ENCODE measurements at places on chromosomes 7 and 10.

DNA sequence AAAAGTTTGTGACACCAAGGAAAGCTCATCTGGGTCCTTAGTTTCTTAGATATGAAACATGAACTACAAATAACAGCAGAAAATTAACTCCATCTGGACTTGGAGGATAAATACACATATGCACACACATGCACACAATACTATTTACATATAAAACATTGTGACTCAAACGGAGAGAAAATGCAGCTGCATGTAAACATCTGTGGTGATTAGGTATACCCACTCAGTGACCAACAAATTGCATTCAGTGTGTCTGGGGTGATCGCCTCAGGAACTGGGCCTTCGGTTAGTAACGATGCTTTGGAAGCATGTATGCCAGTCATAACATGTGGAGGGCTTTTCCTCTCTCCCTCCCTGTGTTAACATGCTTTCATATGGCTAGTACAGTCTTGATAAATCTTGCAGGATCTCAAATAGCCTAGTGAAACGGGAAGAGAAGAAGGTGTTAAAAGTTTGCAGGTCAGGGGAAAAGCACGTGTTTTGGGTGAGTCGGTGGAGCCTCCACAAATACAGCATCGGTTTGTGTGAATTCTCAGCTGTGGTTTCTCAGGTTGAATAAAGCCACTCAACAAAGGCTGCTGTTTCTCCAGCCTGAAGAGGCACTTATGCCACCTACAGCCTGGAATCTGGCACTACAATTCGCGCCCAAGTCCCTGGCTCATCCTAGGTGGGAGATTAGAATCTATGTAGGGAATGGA lies 8.7 kb upstream of the GLRX3 start:
- no peak for DNase-seq

- no peak for DNase-seq
These were observed 43.0 kb upstream of the HECTD2 start for GRCh38 chr10:91367127-91367531.

DNA sequence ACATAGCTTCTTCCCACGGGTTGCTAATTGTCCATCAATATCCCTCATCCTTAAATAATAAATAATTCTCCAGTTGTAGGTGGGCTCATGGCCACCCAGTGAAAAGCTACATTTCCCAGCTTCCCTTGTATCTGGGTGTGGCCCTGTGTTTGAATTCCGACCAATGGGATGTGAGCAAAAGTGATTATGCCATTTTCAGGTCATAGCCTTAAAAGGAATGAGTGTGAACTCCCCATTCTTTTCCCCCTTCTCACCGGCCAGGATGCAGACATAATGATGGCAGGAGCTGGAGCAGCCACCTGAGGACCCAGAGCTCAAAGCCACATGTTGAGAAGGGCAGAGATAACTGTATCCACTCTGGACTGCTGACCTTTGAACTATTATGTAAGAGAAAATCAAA lies 30.3 kb upstream of the CALU start:
- DNase-seq: no peak

GRCh38 chr10:14184841-14185315 lies 145.8 kb downstream of the FRMD4A start:
- DNase-seq: peak; percentile 72

- no peak for DNase-seq
These were observed 49.7 kb downstream of the ADD3 start for GRCh38 chr10:110057456-110057855.

- DNase-seq: no peak
These were observed 18.0 kb downstream of the RHEB start for GRCh38 chr7:151501676-151502075.

DNA sequence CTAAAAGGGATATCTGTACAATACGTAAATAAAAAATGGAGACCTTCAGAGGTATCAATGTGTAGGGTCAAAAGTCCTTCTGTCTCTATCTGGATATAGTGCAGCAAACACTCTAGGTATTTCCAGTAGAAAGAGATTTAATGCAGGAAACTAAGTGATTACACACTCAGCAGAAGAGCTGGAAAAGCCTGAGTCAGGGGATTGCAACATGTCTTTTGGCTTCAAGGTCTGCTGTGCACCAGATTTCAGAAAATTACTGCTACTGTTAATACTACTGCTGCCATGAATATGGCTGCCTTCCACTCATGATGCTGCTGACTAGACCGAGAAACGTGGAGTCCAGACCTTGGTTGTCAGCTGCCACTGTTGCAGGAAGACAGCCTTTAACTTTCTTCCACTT lies 94.9 kb upstream of the DLX6 start:
- no peak for DNase-seq

GRCh38 chr7:66894463-66895080 lies 26.5 kb upstream of the TMEM248 start:
- no peak for DNase-seq

DNA sequence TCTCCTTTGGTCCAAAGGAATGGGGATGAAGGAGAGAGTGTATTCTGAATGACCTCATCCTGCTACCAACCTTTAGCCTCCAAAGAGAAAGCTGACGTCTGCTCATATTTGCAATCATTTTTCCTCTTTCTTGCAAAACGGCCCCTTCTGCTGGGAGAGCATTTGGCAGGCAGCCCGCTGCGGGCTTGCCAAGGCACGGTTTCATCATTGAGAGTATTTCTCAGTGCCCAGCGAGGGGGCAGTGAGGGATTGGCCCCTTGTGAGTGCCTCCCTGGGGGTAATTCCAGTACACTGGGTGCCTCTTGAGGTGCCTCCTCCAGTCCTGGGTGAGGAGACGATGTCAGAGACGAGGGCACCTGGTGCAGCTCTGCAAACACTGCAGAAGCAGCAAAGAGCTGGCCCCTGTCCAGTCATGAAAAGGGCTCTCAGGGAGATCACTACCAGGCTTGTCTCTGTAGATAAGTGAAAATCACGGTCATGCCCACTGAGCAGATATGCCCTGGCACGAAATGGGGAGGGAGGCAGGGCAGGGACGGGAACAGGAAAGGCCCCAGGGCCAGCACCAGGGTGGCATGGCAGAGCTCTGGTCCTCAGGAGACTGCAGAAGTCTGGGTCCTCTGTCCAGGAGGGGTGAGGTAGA lies 48.7 kb upstream of the SHH start:
- no peak for DNase-seq

GRCh38 chr7:131100357-131101054 lies 227.2 kb upstream of the MKLN1 start:
- no peak for DNase-seq

GRCh38 chr7:41333511-41333910 lies 369.4 kb downstream of the INHBA start:
- DNase-seq: no peak

DNA sequence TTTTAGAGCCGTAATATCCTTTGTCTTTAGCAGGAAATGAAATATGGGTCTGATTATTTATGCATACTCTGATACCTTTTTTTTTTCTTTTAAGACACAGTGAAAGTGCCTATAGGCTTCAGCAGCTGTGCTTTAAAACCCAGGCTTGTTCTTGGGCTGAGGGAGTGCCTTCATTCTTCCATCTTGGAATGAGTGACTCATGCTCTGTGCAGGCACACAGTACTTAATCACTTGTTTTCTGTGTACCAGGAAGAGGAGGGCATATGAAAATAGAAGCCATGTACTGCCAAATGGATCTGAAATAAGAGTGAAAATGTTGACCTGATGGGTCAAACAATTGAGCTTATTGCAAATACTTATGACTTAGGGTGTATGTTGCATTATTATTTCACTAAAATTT lies 12.0 kb downstream of the INPP5F start:
- no peak for DNase-seq

- DNase-seq: no peak
These were observed 36.7 kb downstream of the MTERF1 start for GRCh38 chr7:91843831-91844230.

DNA sequence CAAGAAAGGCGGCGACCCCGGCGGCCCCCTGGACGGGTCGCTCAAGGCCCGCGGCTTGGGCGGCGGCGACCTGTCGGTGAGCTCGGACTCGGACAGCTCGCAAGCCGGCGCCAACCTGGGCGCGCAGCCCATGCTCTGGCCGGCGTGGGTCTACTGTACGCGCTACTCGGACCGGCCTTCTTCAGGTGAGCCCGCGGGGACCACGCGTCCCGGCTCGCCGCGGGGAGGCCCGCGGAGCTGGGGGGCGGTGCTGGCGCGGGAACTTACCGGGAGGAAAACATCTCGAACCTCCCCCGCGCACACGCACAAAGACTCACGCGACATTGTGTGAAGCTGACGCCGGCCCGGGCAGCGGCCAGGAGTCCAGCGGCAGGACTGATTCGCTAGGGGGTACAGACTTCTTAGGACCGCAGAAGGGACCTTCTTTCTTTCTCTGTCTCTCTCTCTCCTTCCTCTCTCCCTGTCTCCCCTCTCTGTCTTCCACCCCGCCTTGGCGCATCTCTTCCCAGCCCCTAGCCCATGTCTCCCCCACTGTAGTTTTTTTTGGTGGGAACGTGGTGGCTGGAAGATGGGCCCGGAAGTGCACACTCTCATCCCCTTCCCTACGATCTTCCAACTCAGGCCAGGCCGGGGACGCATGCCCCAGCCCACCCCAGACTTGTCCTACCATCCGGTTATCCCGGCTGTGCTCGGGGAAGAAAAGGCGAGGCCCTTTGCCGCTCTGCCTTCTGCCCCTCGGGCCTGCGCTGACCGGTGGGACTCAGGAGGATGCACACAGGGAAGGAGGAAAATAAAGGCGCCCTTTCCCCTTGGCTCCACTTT lies 1.2 kb downstream of the EN2 start:
- DNase-seq: no peak

GRCh38 chr10:62735464-62736167 lies 68.9 kb upstream of the ADO start:
- no peak for DNase-seq

- no peak for DNase-seq
These were observed 119.7 kb upstream of the SLC25A13 start for GRCh38 chr7:96441436-96442084.

- peak; percentile 22 for DNase-seq
These were observed at the start of gene TSPAN33 for GRCh38 chr7:129144095-129144833. TSPAN33 (plus strand) TSS chr7:129144707; CDS start chr7:129144981, 274 bp downstream.

GRCh38 chr7:16695621-16696237 lies 49.7 kb downstream of the BZW2 start:
- DNase-seq: no peak

DNA sequence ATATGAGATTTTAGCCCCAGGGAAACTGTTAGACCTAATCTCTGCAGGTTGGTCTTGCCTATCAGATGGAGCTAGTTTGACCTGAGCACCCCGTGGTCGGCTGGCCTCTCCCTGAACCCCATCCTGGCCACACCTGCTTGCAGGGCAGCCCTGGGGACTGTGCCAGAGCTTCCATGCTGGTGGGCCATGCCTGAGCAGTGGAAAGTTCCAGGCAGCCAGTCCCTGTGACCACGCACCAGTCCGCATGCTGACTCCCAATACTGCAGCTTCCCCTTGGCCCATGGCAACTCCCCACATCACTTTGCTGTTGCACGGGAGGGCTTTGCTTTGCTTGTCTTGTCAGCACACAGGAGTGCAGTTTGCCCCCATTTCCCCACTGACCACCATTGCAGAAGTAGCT lies 427.8 kb upstream of the SEMA3D start:
- DNase-seq: no peak

DNA sequence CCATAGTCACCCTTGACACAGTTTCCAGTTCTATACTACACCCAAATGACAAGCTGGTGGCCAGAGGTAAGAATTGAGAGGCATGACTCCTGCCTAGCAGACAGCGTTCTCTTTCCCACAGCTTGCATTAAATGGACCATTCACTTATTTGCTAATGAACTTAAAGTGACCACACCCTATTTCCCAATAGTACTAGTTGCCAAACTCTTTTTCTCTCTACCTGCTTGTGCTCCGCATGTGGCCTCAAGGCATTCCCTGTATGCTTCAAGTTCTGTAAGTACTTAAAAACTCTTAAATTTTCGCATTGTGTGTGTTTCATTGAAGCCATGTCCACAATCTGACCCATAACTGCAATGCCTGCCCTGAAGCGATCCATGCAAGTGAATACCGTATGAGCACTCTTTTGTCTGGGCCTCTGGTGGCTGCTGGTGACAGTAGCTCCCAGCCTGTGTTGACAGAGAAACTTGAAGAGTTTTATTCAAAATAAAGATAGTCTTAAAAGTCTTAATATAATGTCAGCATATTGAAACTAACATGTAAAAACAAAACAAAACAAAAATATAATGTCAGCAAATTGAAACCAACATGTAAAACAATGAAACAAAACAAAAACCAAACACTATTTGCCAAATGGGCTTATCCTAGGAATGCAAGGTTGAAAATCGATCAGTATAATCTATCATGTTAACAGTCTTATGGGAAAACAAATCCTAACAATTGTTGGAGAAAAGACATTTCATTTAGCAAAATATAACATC lies 73.6 kb downstream of the CCSER2 start:
- no peak for DNase-seq

GRCh38 chr7:147245274-147245673 lies 1128.7 kb downstream of the CNTNAP2 start:
- peak; percentile 30 for DNase-seq

DNA sequence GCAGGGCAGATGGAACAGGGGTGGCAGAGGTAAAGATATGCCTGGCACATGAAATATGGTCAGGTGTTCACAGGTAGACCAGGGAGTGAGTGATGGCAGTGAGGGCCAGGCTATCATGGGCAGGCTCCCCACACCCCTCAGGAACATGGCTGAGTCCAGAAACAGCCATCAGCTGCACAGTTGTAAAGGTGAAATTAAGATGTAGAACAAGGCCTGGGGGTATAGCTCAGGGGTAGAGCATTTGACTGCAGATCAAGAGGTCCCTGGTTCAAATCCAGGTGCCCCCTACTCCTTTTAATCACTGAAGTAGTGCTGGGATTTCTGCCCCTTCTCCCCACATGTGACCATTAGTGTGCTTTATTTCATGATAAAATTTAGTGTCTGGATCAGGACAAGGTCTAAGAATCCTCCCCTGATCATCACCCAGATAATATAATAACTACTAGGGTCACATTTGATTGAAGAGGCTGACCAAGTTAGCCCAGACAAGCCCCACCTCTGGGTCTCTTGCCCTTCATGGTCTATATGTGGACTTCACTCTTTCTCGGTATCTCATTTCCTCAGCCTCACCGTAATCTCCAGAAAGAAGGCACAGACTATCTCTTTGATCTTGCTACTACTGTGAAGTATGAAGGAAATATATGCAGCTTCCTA lies 69.0 kb downstream of the ZNF783 start:
- DNase-seq: no peak

- DNase-seq: no peak
These were observed 100.1 kb upstream of the FGFR2 start for GRCh38 chr10:121698336-121698735.

DNA sequence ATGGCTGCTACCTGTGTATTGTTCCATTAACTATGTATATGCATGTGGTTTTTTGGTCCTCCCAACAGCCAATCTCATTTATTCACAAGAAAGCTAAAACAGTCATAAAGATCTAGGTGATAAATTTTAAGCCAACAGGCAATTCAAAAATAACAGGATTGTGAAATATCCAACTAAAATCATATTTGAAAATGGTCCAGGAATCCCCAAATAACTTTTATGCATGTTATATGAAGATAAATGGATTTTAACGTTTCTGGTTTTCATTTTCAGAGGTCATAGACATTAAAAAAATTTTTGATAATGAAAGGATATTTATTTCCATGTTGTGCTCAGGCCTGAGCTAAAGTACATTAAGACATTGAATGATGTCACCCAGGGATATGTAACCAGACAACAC lies 96.8 kb upstream of the JAZF1 start:
- DNase-seq: no peak

- DNase-seq: no peak
These were observed 10.0 kb upstream of the GTF2IRD1 start for GRCh38 chr7:74443543-74444247.
